Aorta (tissue), 5 donors: ENCODE measurements at places on chromosomes 6 and 20.

DNA sequence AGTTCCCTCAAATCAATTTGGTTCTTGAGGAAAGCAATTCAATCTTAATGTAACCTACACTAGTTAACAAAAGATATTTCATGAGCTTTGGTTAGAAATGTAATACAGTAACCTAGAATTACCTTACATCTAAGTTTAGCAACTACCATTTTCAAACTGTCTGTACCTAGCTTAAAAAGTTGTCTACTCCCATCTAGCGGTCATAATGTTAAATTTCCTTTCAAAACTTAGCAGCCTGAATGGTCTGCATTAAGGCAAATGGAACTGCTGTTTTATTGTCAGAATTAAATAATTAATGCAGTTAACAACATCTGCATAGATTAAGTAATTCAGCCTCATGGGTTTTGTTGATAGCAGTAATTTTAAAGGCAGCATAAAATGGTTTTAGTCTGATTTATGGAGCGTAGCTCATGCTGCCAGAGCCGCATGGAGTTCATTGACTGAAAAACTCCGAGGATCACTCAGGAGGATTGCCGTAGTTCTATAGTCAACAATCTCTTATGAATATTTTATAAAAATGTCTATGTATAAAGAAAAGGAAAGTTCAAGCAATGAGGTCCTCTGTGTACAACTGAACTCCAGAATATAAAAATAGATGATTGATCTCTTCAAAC, 485.4 kb upstream of the MANEA start:
- H3K27ac ChIP-seq: no peak overlapping the region
- no peaks in the 10 kb centered on the region for H3K4me1 ChIP-seq
- no peaks in the 10 kb centered on the region for H3K27me3 ChIP-seq
- no peaks in the 10 kb centered on the region for H3K36me3 ChIP-seq
- no peak overlapping the region for H3K4me3 ChIP-seq

DNA sequence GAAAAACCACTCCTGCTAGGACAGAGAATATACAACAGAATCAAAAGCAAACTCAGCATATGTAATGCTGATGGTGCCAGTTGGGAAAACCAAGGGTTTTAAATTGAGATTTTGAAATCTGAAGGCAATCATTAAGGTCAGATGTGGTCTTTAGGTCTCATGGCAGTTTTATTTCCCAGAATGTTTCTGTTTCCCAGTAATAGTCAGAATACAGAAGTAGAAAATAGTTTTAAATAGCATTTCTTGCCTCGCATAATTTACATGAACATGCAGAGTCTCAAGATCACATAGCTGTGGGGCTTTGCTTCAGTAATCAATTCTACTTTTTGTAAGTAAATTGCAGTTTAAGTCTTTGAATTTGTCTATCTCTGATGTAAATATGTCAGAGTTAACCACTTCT, 58.1 kb downstream of the RNF144B start:
- H3K4me3 ChIP-seq: no peak overlapping the region
- H3K4me1 ChIP-seq: no peaks in the 10 kb centered on the region
- H3K36me3 ChIP-seq: no peaks in the 10 kb centered on the region
- no peak for DNase-seq

GRCh38 chr6:1136415-1136774, 175.5 kb upstream of the FOXQ1 start:
- no peaks in the 10 kb centered on the region for H3K4me1 ChIP-seq
- no peak overlapping the region for H3K27ac ChIP-seq
- DNase-seq: no peak
- H3K27me3 ChIP-seq: no peaks in the 10 kb centered on the region
- no peaks in the 10 kb centered on the region for H3K36me3 ChIP-seq

GRCh38 chr6:31769684-31770371, 7.3 kb downstream of the VWA7 start:
- DNase-seq: peak; percentile 85
- H3K4me1 ChIP-seq: no peaks in the 10 kb centered on the region
- no peaks in the 10 kb centered on the region for H3K27me3 ChIP-seq
- H3K27ac ChIP-seq: no peak overlapping the region

- DNase-seq: no peak
- H3K27ac ChIP-seq: no peak overlapping the region
- no peaks in the 10 kb centered on the region for H3K4me1 ChIP-seq
- peaks cover 7% of the 10 kb centered on the region for H3K36me3 ChIP-seq
- no peak overlapping the region for H3K4me3 ChIP-seq
- H3K27me3 ChIP-seq: no peaks in the 10 kb centered on the region
Measured at GRCh38 chr6:143465546-143465945, 14.9 kb downstream of the PEX3 start.

GRCh38 chr6:81788748-81789147, 36.3 kb upstream of the TENT5A start:
- no peaks in the 10 kb centered on the region for H3K27me3 ChIP-seq
- H3K27ac ChIP-seq: no peak overlapping the region
- no peak overlapping the region for H3K4me3 ChIP-seq
- H3K36me3 ChIP-seq: no peaks in the 10 kb centered on the region
- DNase-seq: no peak

DNA sequence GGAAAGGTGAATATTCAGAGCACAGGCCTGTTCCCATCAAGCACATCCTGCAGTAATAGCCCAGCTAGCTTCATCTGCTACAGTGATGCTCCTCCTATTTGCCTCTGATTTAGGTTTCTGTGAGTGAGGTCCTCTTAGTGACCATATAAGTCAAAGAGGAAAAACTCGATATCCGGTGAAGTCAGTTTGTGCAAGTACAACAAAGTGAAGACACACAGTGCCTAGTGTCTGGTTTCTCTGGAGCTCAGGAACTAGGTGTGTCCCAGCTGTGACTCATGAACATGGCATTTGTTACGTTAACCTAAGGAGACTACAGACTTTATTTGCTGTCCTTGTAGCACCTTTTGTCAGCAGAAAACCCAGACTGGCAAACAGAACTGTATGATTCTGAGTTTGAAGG, 33.9 kb downstream of the EDN1 start:
- no peaks in the 10 kb centered on the region for H3K36me3 ChIP-seq
- no peak overlapping the region for H3K4me3 ChIP-seq
- no peaks in the 10 kb centered on the region for H3K27me3 ChIP-seq
- peaks cover 5% of the 10 kb centered on the region for H3K4me1 ChIP-seq
- H3K27ac ChIP-seq: no peak overlapping the region
- DNase-seq: no peak

- H3K27me3 ChIP-seq: no peaks in the 10 kb centered on the region
- H3K27ac ChIP-seq: no peak overlapping the region
- H3K4me1 ChIP-seq: no peaks in the 10 kb centered on the region
- no peak for DNase-seq
Measured at GRCh38 chr20:59148701-59149493, 14.7 kb upstream of the ZNF831 start.

DNA sequence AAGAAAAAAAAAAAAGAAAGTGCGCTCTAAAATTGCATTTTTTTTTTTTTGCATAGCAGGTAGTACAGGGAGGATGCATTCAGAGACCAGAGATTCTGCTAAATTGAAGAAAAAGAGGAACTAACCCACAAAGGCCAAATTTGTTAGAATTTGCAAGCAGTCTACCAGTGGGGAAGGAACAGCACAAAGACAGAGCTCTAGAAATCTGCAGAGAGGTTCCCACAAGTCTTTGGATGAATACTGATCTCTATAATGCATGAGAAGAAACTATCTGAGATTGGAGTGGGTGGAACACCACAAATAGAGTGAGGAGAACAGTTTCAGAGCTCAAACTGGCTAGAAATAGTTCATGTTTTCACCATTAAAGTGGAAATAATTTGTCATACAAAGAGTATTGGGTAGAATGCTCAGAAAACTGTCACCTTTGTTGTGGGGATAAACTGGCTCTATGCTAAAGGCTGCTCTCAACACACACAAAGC, 79.6 kb upstream of the AHI1 start:
- no peaks in the 10 kb centered on the region for H3K27me3 ChIP-seq
- H3K36me3 ChIP-seq: no peaks in the 10 kb centered on the region
- DNase-seq: no peak
- H3K27ac ChIP-seq: no peak overlapping the region

DNA sequence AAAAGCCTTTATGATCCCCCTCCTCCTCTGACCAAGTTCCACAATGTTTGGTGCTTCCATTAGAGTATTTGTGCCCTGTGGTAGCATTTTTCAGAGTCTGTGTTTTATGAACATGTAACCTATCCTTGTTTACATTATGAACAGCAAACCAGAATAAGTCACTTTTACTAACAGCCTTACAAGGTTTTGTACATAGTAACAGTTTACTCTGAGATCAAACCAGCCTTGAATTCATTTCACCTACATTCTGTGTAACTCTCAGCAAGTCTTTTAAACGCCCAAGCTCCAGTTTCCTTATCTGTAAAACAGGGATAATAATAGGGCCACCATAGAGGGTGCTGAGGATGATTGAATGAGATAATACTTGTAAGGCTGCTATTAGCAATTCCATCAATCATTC, 175.0 kb downstream of the PHACTR1 start:
- H3K36me3 ChIP-seq: no peaks in the 10 kb centered on the region
- H3K4me1 ChIP-seq: no peaks in the 10 kb centered on the region
- no peaks in the 10 kb centered on the region for H3K27me3 ChIP-seq
- no peak for DNase-seq

GRCh38 chr6:45714006-45714730, 301.5 kb downstream of the CLIC5 start:
- H3K4me1 ChIP-seq: no peaks in the 10 kb centered on the region
- DNase-seq: no peak
- no peaks in the 10 kb centered on the region for H3K36me3 ChIP-seq
- no peak overlapping the region for H3K4me3 ChIP-seq
